ENCODE measurements at places on chromosomes 13 and 19.

- peak; percentile 68 for DNase-seq
These were observed at the start of gene RASA3 for GRCh38 chr13:114132419-114133121. Gene RASA3 (minus strand): TSS chr13:114132623. CDS start chr13:114132489, 134 bp downstream.

GRCh38 chr13:99051768-99052455, 74.0 kb upstream of the DOCK9 start:
- no peak for DNase-seq

DNA sequence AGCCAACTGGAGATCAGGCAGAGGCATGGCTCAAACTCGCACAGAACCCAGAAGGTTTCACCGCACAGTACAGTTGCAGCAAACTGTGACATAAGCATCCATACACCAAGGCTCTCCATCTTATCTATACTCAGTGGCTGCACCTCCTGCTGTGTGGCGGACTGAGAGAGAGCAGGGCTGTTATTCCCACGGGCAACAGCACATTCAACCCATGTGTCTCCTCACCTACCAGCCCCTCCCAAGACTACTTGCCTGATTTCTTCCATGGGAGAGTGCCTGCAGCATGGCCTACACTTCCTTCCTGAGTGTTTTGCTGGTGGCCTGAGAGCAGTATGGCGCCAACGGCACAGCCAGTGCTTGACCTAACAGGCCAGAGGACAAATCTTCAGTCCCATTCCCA, 1606.6 kb downstream of the SLITRK1 start:
- DNase-seq: no peak

- peak; percentile 68 for DNase-seq
These were observed at the start of gene LDLR for GRCh38 chr19:11089254-11090013. Gene LDLR (plus strand): TSS chr19:11089463. CDS start chr19:11089549, 86 bp downstream.

DNA sequence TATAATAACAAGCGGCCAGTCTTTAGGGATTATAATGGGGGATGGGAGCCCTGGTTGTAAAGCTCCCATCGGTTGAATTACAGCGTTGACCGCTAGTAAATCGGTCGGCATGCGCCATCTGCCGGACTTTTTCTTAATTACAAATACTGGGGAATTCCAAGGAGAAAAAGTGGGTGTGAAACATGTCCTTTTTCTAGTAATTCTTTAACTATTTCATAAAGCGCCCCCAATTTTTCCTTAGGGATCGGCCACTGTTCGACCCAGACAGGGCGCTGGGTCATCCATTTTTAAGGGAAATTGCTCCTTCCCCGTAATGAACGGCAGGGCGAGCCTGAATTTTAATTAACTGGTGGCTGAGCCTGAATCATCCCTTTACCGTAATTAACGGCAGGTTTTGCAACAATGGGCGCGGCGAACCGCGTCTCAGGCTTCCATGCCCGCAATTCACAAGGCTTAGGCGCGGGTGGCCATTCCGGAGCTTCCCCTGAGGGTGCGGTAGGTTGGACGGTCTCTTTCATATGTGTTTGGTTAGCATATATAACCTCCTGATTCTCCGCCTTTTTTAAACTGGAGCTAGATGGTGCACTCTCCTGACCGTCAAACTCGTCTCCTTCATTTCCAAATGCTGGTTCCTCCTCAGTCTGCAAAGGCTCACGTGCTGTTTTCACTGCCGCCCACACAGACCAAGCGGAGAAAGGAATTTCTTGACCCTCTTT, 30.2 kb upstream of the EVI5L start:
- peak; percentile 54 for DNase-seq

DNA sequence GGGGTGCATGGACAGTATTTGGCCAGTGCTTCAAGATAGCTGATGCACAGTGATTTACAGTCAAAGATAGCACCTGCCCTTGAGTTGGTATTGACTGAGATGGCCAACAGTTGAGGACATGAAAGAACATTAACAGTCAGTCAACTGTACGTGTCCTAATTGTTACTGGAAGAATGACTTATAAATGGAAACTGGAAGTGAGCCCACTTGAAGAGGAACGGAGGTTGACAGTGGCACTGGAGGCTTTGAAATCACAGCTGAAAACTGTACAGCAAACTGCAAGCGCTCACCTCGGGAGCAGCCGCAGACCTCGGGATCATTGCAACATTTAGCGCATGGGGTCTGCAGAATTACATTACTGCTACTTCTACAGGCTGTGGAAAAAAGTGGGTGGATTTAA, 77.1 kb downstream of the GGACT start:
- no peak for DNase-seq

DNA sequence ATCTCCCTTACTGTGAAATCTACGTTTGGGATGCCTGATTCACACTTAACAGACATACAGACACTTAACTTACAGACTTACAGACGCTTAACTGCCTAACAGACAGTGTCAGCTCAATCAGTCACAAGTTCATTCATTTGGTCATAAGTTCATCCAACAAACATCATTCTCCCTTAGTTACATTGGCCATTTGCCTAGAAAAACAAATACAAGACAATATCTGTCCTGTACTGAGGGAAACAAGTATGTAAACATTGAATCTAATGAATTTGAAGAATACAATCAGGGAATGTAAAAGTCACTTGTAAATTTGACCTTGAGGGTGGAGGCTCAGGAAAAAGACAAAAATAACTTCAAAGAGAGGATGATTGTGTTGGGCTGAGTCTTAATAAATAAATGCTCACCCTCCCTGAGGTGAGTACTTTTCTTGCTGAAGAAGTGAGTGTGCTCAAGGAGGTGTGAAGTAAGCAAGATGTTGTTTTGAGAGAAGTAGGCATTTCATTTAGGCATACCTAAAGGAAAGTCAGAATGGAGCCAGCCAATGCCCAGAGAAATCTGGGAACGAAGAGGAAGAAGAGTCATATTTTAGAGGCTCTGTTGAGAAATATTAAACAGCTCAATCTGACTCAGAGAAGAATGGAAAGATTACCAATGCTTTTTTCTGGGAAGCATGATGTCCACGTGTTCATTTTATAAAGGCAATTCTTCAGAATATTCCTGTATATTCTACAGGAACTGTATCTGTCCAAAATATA, 958.4 kb upstream of the SLC10A2 start:
- DNase-seq: no peak

GRCh38 chr13:21219036-21219381, 42.6 kb downstream of the MRPL57 start:
- DNase-seq: no peak

DNA sequence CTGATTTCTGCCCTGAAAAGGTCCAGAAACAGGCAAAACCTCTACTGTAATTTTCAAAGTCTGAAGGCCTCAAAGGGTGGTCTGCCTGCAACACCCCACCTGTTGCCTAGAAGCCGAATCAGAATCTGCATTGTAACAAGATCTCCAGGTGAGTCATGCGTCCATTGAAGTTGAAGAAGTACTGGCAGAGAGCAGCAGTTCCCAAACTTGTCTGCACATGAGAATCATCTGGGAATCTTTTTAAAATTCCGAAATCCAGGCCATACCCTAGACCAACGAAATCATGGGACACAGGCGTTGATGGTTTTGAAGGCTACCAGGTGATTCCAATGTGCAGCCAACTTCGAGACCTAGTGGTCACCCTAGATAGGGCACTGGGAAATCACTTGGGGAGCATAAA, 16.0 kb upstream of the CLN5 start:
- DNase-seq: no peak

- DNase-seq: peak; percentile 40
These were observed 23.4 kb downstream of the IPO5 start for GRCh38 chr13:97976610-97977521.

DNA sequence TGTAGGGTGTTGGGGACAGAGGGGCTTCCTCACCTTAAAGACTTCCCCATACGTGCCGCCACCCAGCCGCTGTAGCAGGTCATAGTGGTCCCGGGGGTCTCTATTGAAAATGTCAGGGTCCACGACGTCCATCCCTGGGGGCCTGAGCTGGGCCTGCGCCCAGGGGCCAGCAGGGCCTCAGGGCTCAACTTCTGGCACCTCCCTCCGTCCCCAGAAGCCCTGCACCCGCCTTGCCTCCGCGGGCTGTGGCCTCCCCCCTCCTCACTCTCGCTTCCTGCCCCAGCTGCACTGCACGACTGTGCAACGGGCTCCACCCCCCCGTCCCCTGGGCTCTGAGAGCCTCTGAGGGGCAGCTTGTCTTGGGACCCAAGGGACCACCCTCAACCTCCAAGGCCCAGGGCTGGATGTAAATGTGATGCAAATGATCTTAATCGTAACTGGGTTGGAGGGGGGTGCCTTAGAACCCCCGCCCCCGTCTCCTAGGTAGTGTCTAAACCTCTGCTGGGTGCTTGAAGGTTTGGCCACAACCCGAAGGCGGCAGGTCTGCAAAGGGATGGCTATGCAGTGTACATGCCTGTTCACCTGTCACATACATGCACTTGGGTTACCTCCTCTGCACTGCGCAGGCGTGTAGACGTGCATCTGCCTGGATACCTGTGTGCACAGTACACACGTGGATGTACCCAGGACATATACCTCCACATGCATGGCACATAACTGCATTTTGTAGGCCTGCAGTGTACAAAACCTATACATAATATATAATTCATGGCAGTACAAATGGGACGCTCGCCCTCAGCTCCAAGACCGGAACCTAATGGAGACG, at the start of gene MAP4K1:
TSS of gene MAP4K1 (minus strand) at position 190 of the 826 bp plus-strand sequence. CDS start at position 132, 58 bp downstream.
- peak; percentile 59 for DNase-seq

GRCh38 chr13:80022146-80022545, 318.8 kb downstream of the SPRY2 start:
- no peak for DNase-seq

DNA sequence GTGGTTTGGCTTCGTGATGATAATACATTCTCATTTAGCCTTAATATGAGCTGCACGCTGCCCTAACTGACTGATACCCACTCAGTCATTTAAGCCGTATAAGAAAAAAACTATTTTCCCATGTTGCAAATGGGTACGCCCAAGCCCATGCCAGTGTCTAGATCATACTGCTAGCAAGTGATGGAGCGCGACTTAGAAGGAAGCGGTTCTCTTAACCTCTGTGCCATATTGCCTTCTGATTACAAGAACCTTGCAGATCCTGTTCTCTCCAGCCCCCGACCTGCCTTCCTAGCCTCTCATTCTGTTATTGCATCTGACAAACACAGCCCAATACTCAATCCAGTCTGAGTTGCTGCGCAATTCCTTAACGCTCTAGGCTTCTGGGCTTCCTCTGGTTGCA, 603 bp downstream of the GPALPP1 start:
- no peak for DNase-seq

DNA sequence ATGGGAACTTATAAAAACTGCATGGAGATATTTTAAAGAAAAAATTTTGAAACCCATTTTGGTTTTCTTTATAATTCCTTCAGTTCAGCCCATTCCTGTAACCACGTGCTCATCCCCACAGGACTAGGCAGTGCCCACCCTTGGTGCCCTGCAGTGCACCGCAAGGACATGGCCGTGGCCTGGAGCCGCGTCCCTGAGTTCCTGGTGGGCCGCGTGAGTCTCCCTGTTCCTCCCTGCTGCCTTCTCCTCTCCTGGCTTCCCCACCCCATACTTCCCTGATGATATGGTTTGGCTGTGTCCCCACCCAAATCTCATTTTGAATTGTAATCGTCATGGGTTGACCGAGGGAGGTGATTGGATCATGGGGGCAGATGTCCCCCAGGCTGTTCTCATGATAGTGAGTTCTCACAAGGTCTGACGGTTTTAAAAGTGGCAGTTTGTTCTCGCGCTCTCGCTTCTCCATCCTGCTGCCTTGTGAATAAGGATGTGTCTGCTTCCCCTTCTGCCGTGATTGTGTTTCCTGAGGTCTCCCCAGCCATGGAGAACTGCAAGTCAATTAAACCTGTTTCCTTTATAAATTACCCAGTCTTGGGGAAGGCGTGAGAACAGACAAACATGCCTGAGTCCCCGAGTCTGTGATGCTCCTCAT, 31.6 kb upstream of the TFDP1 start:
- DNase-seq: no peak

- DNase-seq: no peak
These were observed 93.8 kb upstream of the SOX1 start for GRCh38 chr13:111973186-111973585.

DNA sequence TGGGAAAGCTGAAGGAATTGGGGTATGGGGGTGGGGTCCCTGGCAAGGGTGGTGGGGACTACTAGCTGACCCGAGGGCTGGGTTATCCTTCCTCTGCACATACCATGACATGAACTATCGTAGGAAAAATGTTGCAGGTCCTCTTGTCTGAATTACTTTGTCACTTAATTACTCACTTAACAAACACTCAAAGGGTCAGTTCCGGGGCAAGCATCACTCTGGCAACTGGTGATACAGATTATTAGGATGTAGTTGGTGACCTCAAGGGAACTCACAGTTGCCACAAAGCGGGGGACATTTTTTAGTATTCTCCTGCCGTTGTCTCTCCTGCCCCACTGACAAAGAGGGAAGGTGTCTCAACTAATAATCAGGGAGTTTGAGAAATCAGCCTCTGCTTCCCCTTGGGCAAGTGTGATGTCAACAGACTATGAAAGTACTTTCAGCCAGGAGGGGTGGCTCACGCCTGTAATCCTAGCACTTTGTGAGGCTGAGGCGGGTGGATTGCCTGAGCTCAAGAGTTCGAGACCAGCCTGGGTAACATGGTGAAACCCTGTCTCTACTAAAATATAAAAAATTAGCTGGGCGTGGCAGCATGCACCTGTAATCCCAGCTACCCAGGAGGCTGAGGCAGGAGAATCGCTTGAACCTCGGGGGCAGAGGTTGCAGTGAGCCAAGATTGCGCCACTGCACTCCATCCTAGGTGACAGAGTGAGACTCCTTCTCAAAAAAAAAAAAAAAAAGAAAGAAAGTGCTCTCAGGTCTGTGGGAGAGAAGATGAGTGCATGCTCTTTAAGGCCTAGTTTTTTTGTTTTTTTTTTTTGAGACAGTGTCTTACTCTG, 10.3 kb downstream of the DNAJB1 start:
- DNase-seq: no peak

GRCh38 chr19:5093948-5094718, 125.2 kb downstream of the KDM4B start:
- DNase-seq: no peak

DNA sequence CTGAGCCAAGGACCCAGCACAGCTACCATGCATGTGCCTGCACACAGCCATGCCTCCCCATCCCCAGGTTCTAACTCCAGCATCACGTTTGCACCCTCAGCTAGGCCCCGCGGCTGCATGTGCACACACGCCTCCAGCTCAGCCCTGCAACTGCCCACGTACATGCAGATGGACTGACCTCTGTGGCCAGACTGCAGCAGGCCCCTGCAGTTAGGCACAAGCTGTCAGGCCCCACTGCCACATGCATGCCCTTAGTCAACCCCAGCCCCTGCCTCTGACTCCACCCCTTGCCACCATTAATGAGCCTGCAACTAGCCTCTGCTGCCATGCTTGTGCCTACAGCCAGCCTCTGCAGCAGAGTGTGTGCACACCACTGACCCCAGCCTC, 23.1 kb downstream of the SLC6A16 start:
- no peak for DNase-seq

DNA sequence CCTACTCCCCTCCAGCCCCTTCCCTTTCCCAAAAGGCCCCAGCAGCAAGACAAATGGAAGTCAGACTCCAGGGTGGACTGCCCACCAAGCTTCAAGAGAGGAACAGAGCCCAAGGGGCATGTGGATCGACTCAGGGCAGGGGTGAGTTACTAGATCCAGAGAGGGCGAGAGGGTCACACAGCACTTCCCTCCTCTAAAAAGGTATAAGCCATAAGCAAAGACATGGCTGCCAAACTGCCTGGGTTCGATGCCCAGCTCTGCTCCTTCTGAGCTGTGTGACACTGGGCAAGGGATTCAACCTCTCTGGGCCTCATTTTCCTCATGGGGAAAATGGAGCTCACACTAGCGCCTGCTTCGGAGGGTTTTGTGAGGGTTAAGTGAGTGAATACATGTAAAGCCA, 3.8 kb downstream of the PPP1R14A start:
- no peak for DNase-seq

Data from activated CD8-positive, alpha-beta memory T cell treated with anti-CD3 and anti-CD28 coated beads, Interleukin-2, amount 50 U/mL, for 4 hours (primary cell).